ENCODE measurements at places on chromosomes 1 and 21.

GRCh38 chr1:97545446-97545845 is 375.4 kb downstream of the DPYD start:
- no peak for DNase-seq

DNA sequence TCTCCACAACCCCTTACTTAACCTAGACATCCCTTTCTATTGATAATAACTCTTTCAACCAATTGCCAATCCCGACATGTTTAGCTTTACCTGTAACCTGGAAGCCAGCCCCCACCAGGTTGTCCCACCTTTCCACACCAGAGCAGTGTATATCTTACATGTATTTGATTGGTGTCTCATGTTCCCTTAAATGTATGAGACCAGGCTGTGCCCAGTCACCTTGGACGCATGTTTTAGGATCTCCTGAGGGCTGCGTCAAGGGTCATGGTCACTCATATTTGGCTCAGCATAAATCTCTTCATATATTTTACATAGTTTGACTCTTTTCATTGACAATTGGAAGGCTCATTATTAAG is 5.3 kb upstream of the SLC19A1 start:
- no peak for DNase-seq

DNA sequence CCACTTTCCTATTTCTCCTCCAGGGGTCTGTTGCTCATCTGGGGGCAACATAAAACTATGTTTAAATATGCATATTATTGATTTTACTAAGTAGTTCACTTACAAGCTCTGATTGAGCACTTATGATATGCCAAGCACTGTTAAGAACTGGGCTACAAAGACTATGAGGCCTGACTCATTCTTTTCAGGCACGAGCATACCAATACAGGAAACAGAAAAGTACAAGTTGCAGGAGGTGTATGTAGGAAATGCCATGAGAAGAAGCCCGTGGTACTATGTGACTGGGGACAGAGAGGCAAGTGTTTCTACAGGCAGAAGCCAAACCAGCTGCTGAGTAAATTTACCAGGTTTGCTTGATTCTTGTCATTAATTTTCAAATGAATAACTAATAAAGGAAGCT is 120.4 kb upstream of the PTGFR start:
- DNase-seq: peak; percentile 41

GRCh38 chr21:32878661-32879060 is 107.1 kb upstream of the PAXBP1 start:
- DNase-seq: no peak

DNA sequence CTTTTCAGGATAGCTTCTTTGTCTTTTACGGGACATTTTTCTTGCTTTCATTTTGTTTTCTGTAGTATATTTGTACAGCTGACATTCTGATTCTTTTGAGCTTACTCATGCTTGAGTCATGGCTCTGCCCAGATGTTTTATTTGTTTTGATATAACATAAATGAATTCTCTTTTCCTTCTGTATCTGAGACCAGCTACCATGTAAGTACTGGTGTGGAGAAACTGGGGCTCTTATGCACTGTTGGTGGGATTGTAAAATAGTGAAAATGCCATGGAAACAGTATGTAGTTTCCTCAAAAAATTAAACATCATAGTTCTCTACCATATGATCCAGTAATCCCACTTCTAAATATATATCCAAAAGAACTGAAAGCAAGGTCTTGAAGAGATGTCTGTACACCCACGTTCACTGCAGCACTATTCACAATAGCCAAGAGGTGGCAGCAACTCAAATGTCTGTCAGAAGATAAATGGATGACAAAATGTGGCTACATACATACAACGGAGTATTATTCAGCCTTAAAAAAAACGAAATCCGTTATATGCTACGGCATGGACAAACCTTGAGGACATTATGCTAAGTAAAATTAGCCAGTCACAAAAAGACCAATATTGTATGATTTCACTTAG is 61.4 kb downstream of the EIF2B3 start:
- peak; percentile 91 for DNase-seq

DNA sequence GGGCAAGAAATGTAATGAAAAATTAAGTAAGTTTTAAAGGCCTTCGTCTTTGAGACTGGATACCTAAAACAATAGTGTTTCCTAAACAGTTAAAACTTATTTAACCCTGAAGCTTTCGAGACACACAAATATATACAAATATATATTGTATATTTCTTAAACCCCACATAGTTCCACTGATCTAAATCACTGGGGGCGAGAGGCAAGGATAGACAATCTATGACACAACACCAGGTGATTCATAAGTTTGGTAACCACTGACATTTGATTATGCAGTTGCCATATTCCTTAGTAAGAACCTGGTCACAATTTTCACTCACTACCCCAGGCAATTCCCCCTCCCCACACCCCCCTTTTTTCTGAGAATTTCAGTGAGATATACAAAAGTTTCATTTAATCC is 55.3 kb upstream of the BOLA1 start:
- peak; percentile 18 for DNase-seq

- DNase-seq: no peak
Measured at GRCh38 chr1:114466334-114467014, 44.5 kb downstream of the TRIM33 start.
